Neuronal stem cell (in vitro differentiated cells): ENCODE measurements at places on chromosomes 3 and 15.

- no peaks in the 10 kb centered on the region for H3K36me3 ChIP-seq
- no peaks in the 10 kb centered on the region for H3K27me3 ChIP-seq
- H3K27ac ChIP-seq, result no peak overlapping the region
- DNase-seq, result no peak
- no peaks in the 10 kb centered on the region for H3K4me1 ChIP-seq
- H3K4me3 ChIP-seq, result no peak overlapping the region
Measured at GRCh38 chr15:94297558-94297957, 66.2 kb downstream of the MCTP2 start.

DNA sequence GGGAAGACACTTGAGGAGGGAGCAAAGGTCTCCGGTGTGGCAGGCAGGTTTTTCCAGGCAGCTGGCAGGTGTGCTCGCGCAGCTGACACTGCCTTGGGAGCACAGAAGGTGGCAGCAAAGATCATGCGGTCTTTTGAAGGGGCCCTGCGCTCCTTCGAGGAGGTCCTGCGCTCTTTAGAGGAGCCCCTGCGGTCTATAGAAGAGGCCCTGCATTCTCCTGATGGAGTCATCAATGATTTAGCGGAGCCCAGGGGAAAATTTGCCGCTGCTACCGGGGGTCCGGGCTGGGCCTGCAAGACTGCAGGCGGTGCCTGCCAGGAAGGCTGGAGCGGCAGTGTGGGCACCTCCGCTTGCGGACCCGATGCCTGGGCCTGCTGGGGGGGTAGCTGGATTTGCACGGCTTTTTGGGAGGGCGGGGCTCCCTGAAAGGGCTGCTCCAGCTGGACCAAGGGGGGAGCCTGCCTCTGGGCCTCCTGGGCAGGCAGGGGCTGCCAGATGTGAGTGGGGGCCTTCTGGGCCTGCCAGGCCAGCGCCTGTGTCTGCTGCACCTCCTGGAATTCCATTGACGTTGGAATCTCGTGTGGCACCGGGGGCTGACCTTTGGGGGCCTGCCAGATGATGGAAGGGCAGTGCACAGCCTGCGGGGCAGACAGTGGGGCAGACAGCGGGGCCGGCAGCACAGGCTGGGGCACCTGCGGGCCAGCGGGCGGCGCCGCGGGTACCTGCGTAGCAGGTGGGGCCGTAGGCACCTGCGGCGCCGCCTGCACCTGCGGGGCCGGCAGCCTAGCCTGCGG lies 2.1 kb downstream of the MAGEL2 start:
- H3K27ac ChIP-seq, result no peak overlapping the region
- H3K4me3 ChIP-seq, result no peak overlapping the region
- no peaks in the 10 kb centered on the region for H3K27me3 ChIP-seq
- H3K36me3 ChIP-seq, result no peaks in the 10 kb centered on the region
- peaks cover 2% of the 10 kb centered on the region for H3K4me1 ChIP-seq

GRCh38 chr3:147333098-147333497 lies 73.2 kb downstream of the ZIC4 start:
- H3K27ac ChIP-seq, result no peak overlapping the region
- no peak for DNase-seq
- no peaks in the 10 kb centered on the region for H3K27me3 ChIP-seq
- no peak overlapping the region for H3K4me3 ChIP-seq
- H3K36me3 ChIP-seq, result no peaks in the 10 kb centered on the region

DNA sequence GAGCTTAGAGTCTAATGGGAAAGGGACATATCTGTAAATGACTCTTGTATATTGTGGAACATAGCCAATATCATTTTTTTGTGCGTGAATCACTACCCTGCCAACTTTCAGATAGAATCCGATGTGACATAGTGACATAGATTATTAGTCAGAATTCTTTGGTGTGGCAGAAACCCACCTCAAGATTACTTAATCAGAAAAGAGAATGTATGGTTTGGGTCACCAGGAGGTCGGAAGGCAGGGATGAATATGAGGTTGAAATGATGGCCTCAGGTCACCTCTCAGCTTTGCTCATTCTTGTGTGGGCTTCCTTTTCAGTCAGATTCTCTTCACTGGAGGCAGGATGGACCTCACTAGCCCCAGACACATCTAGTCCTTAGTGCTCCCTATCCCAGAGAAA lies 41.4 kb downstream of the SNAPC5 start:
- DNase-seq, result no peak
- no peaks in the 10 kb centered on the region for H3K27me3 ChIP-seq
- no peak overlapping the region for H3K27ac ChIP-seq
- no peaks in the 10 kb centered on the region for H3K4me1 ChIP-seq
- no peak overlapping the region for H3K4me3 ChIP-seq

- H3K4me1 ChIP-seq, result peaks cover 40% of the 10 kb centered on the region
- no peak for DNase-seq
- no peak overlapping the region for H3K4me3 ChIP-seq
- peaks cover 17% of the 10 kb centered on the region for H3K36me3 ChIP-seq
- H3K27ac ChIP-seq, result peak overlapping the region; percentile 46
- no peaks in the 10 kb centered on the region for H3K27me3 ChIP-seq
Measured at GRCh38 chr3:63973406-63973805, 49.9 kb downstream of the PSMD6 start.

DNA sequence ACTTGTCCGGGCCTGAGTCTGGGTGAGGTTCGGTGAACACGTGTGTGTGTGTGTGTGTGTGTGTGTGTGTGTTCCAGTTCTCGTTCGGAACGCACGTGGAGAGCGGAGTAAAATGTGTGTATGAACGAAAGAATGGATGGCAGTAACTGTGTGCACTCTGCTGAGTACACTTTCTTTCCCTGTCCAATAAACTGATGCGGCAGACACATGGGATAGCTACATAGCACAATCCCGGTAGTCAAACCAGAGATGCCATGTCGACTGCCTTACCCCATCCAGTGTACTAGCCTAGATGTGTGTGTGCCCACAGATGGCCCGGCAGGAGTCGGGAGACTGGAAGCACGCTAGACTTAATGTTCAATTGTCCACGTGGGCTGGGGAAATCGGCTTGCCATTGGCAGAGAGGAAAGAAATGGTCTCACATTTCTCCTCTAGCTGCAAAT lies 507 bp upstream of the GOLIM4 start:
- H3K4me1 ChIP-seq, result peaks cover 2% of the 10 kb centered on the region
- H3K27me3 ChIP-seq, result peaks cover 5% of the 10 kb centered on the region
- peak overlapping the region; percentile 87 for H3K4me3 ChIP-seq

DNA sequence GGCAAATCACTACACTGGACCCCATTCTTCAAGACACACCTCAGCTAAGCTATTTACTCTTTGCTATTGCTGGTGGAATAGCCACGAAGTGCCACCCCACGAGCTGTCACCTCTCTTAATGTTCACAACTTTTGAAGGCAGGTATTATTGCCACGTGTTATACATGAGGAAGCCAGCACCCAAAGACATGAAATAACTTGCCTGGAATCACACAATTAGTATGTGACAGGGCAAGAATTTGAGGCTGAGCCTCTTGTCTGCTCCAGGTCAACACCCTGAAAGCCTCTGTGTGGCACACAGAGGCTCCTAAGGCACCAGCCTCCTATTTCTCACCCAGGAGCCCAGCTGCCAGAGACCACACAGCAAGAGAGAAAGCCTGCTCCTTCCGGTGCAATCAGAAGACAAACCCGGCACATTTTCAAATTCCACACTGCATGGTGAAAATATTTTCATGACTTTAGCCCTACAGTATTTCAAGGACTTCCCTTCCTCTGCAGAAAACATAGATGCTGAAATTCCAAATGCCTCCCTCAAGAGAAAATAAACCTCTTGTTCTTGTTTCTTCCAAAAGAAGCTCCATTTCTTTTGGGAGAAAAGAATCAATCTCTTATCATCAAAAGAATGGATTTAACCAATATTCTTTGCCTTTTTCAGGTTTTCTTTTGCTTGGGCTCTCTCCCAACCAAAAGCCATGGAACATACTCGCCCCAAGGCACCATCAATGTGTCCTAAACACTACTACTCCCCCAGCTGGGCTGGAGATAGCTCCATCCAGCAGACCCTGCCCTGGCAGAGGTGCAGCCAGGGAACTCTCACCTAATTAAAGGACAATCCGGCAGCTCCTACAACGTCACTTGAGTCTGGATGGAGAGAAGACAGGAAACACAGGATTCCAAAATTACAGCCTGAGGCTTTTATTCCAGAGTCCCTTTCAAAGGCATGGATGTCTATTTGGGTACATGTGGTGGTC lies 84.7 kb upstream of the THBS1 start:
- H3K36me3 ChIP-seq, result no peaks in the 10 kb centered on the region
- no peak for DNase-seq
- no peak overlapping the region for H3K4me3 ChIP-seq
- no peak overlapping the region for H3K27ac ChIP-seq

DNA sequence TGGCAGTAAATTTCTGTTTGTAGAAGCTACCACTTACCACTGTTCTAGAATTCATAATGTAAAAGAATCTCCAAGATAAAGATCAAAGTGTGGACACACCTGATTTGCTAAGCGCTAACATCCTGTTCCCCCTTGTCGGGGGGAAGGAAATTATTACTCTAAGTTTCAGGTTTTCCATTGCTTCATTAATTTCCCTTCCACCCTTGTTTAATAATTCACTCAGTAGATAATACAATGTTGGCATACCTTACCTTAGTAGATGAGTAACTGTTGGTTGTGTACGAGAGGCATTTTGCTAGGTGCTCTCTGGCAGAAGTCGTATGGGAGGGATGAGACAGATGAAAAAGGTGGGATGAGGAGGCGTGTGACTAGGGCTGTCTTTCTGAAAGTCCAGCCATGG lies 641.2 kb upstream of the ARRDC4 start:
- DNase-seq, result no peak
- no peak overlapping the region for H3K4me3 ChIP-seq
- no peaks in the 10 kb centered on the region for H3K4me1 ChIP-seq
- H3K27ac ChIP-seq, result no peak overlapping the region

GRCh38 chr3:171890398-171890797 lies 47.2 kb downstream of the TMEM212 start:
- no peak overlapping the region for H3K27ac ChIP-seq
- H3K27me3 ChIP-seq, result no peaks in the 10 kb centered on the region
- DNase-seq, result no peak
- no peaks in the 10 kb centered on the region for H3K4me1 ChIP-seq
- no peaks in the 10 kb centered on the region for H3K36me3 ChIP-seq

GRCh38 chr3:194042927-194043326 lies 93.0 kb upstream of the HES1 start:
- H3K36me3 ChIP-seq, result no peaks in the 10 kb centered on the region
- peaks cover 5% of the 10 kb centered on the region for H3K4me1 ChIP-seq
- no peaks in the 10 kb centered on the region for H3K27me3 ChIP-seq

- peak within 1 kb of the TSS; percentile 55 for H3K4me3 ChIP-seq
- peaks cover 17% of the 10 kb centered on the region for H3K27me3 ChIP-seq
- no peaks in the 10 kb centered on the region for H3K36me3 ChIP-seq
- H3K27ac ChIP-seq, result no peak within 1 kb of the TSS
- H3K4me1 ChIP-seq, result peaks cover 2% of the 10 kb centered on the region
- peak; percentile 45 for DNase-seq
Measured at GRCh38 chr3:71725271-71725991, at the start of gene EIF4E3. Gene EIF4E3, minus strand, starts transcription at chr3:71725402. Its CDS starts 35 bp downstream, at chr3:71725367.

GRCh38 chr3:101143012-101143411 lies 149.8 kb upstream of the ABI3BP start:
- no peaks in the 10 kb centered on the region for H3K27me3 ChIP-seq
- H3K4me3 ChIP-seq, result no peak overlapping the region
- no peaks in the 10 kb centered on the region for H3K36me3 ChIP-seq
- no peaks in the 10 kb centered on the region for H3K4me1 ChIP-seq
- no peak for DNase-seq

GRCh38 chr3:47612178-47612577 lies 33.5 kb upstream of the CSPG5 start:
- H3K36me3 ChIP-seq, result peaks cover 40% of the 10 kb centered on the region
- H3K27ac ChIP-seq, result no peak overlapping the region

DNA sequence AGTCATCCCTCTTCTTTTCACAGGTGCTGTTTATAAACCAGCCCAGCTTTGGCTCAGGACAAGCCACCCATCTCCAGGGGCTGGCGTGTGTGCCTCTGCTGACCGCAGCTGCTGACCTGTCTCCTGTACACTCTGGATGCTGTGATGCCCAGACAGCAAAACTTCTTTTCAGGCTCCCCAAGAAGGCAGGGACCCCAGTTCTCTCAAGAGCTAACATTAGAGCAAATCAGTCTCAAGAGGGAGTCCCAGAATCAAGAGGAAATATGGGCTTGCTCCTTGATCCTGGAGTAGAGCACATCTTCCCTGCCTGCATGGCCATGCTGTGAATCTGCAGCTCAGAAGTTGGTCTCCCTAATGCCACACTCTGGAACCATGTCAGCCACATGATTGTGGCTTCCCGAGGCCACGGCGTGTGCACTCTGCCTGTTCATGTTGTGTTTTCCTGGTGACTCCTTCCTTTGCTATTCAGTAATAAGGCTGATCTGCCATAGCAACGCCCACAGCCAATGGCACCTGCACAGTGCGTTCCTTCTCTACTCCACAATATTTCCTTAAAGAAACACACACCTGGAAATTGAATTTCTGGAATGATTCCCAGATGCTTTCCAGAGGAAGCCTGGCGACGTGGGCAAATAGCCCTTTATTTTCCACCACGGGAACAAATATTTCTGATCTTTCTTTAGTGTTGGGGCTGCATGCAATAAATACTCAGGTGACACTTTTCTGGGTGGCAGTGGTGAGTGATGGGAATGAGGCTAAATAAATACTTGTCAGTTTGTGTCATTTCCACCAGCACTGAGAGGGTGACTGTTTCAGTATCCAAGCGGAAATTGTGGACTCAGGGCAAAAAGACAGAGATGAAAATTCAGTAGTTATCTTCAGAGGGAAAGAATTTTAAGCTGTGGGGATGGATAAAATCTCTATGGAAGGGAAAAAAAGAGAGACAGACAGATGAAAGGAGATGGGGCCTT lies 21.9 kb upstream of the THSD4 start:
- no peaks in the 10 kb centered on the region for H3K27me3 ChIP-seq
- no peaks in the 10 kb centered on the region for H3K36me3 ChIP-seq
- no peaks in the 10 kb centered on the region for H3K4me1 ChIP-seq

GRCh38 chr15:85274315-85275050 lies 105.9 kb upstream of the AKAP13 start:
- H3K27me3 ChIP-seq, result no peaks in the 10 kb centered on the region
- H3K4me1 ChIP-seq, result no peaks in the 10 kb centered on the region
- no peak overlapping the region for H3K4me3 ChIP-seq
- no peak for DNase-seq

- H3K4me3 ChIP-seq, result peak overlapping the region; percentile 83
- peak; percentile 57 for DNase-seq
- H3K4me1 ChIP-seq, result peaks cover 3% of the 10 kb centered on the region
- no peaks in the 10 kb centered on the region for H3K36me3 ChIP-seq
- H3K27me3 ChIP-seq, result peaks cover 5% of the 10 kb centered on the region
- no peak overlapping the region for H3K27ac ChIP-seq
Measured at GRCh38 chr15:38563723-38564519, 693 bp downstream of the RASGRP1 start.

- DNase-seq, result no peak
- peaks cover 4% of the 10 kb centered on the region for H3K27me3 ChIP-seq
- H3K4me3 ChIP-seq, result no peak overlapping the region
- H3K36me3 ChIP-seq, result no peaks in the 10 kb centered on the region
- H3K4me1 ChIP-seq, result peaks cover 13% of the 10 kb centered on the region
Measured at GRCh38 chr3:159821110-159821509, 167.5 kb upstream of the IL12A start.
